ENCODE measurements at places on chromosomes 7 and 10. TPM values are rescaled to one million over a fixed set of nuclear protein-coding genes. Genes with fewer than 3 reads are reported as not detected.

DNA sequence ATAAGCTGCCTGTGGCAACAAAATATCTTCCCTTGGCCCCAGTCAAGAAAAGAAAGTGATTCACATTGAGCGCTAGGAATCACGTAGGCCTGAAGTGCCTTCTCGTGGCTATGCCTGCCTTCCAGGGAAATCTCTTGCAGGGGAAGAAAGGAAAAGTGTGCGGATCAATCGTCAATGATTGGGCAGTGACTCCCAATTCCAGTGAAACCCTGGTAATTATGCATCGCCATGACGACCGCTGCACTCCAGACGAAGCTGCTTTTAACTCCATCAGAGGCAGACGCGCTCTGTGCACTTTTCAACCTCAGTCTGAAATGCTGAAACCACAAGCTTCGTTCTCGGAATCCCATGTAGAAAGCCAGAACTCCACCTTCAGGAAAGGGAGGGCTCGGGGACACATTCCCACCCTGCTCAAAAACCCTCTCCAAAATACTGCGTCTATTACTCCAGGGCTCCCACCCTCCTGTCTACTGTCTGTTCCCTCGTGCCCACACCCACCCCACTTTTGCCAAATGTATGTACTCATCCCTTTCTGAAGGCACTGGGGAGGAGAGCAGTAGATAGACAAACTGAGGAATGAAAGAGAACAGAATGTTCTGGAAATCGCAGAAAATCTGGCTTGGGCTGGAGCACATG is 24.2 kb upstream of the PRKAG2 start:
- no peak overlapping the region for H3K4me3 ChIP-seq
- H3K36me3 ChIP-seq, result no peaks in the 10 kb centered on the region
- DNase-seq, result no peak
- H3K4me1 ChIP-seq, result peaks cover 10% of the 10 kb centered on the region

GRCh38 chr10:117926491-117926890 is 120.2 kb downstream of the RAB11FIP2 start:
- no peak overlapping the region for H3K4me3 ChIP-seq
- no peaks in the 10 kb centered on the region for H3K36me3 ChIP-seq
- no peaks in the 10 kb centered on the region for H3K27me3 ChIP-seq
- H3K4me1 ChIP-seq, result no peaks in the 10 kb centered on the region
- no peak for DNase-seq

GRCh38 chr7:38021892-38022291 is 101.5 kb downstream of the EPDR1 start:
- DNase-seq, result no peak
- no peak overlapping the region for H3K27ac ChIP-seq
- no peaks in the 10 kb centered on the region for H3K36me3 ChIP-seq
- no peaks in the 10 kb centered on the region for H3K4me1 ChIP-seq
- no peaks in the 10 kb centered on the region for H3K27me3 ChIP-seq

The DPP6 gene
- total RNA-seq, result 13.4 TPM

The NUTM2E gene
- total RNA-seq, result not detected

The TAS2R5 gene
- 2.1 TPM for total RNA-seq

DNA sequence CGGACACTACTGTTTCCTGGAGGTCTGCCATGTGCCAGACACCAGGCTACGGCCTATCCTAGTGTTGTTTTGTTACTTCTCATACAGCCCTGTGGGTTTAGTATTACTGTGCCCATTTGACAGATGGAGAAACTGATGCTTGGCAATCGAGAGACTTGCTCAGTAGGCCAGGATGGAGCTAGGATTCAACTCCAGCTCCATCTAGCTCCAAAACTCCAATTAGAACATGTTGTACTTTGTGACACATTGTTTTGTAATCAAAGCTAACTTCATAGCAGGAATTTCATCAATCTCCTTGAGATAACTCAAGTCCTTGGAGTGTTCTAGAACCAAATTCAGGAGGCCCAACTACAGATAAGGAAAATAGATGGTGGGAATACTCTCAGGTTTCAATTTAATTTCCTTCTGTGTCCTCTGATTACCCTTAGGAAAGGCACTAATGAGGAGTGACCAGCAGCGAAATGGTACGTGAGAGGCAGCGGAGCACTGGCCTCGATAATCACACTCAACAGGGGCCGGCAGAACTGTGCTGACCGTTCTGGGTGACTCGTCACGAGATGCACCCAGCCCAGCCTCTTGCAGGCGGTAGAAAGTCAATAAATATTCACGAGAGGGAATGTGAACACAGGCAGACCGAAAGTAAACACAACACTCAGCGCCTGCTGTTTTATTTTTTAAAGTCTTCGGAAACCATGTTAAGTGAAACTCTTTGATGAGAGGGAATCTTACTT is 269.6 kb upstream of the NEBL start:
- H3K4me3 ChIP-seq, result no peak overlapping the region
- H3K27me3 ChIP-seq, result peaks cover 5% of the 10 kb centered on the region
- H3K36me3 ChIP-seq, result no peaks in the 10 kb centered on the region
- H3K4me1 ChIP-seq, result no peaks in the 10 kb centered on the region
- DNase-seq, result no peak

The ANKRD7 gene
- total RNA-seq, result 1.2 TPM

The TRIM50 gene
- 0.42 TPM for total RNA-seq

DNA sequence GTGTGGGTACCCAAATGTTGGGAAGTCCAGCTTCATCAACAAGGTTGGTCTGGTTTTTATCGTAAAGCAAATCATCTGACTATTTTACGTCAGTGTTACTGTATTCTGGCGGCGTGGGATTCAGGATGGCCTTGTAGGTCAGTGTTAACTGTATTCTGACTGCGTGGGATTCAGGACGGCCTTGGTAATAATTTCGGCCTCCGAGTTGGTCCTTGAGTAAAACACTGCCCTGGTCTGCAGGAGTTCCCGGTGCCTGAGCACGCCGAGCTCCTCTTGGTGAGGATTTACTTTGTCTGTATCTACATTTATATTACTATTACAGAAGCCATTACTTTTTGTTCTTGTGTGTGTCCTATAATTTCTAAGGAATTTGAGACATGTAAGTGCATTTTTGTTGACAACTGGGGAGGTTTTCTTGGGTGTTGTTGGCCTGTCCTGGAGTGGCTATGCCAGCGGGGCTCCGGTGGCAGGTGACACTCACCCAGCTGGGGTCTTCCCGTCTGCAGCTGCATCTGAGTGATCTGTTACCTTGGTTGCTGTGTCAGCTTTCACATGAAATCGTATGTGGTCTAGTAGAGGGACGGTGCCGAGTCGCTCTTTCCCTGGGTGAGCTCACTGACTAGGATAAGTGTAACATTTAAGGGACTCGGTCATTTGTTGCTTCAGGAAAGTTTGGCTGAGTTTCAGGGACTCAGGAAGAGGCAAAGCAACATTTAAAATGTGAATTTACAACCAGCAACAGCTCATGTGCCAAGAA is 9.2 kb downstream of the GTPBP4 start:
- peaks cover 82% of the 10 kb centered on the region for H3K36me3 ChIP-seq
- H3K27me3 ChIP-seq, result peaks cover 5% of the 10 kb centered on the region
- no peaks in the 10 kb centered on the region for H3K4me1 ChIP-seq
- H3K27ac ChIP-seq, result no peak overlapping the region
- H3K4me3 ChIP-seq, result no peak overlapping the region

The FRAT1 gene
- total RNA-seq, result 6.1 TPM

- DNase-seq, result no peak
- H3K4me3 ChIP-seq, result no peak overlapping the region
- no peak overlapping the region for H3K27ac ChIP-seq
- no peaks in the 10 kb centered on the region for H3K4me1 ChIP-seq
- no peaks in the 10 kb centered on the region for H3K27me3 ChIP-seq
Measured at GRCh38 chr10:126372396-126372795, 15.9 kb downstream of the ADAM12 start.

- H3K4me3 ChIP-seq, result no peak overlapping the region
- DNase-seq, result no peak
- no peaks in the 10 kb centered on the region for H3K27me3 ChIP-seq
- H3K4me1 ChIP-seq, result peaks cover 24% of the 10 kb centered on the region
- H3K27ac ChIP-seq, result peak overlapping the region; percentile 13
Measured at GRCh38 chr7:157397036-157397720, 60.4 kb downstream of the DNAJB6 start.

DNA sequence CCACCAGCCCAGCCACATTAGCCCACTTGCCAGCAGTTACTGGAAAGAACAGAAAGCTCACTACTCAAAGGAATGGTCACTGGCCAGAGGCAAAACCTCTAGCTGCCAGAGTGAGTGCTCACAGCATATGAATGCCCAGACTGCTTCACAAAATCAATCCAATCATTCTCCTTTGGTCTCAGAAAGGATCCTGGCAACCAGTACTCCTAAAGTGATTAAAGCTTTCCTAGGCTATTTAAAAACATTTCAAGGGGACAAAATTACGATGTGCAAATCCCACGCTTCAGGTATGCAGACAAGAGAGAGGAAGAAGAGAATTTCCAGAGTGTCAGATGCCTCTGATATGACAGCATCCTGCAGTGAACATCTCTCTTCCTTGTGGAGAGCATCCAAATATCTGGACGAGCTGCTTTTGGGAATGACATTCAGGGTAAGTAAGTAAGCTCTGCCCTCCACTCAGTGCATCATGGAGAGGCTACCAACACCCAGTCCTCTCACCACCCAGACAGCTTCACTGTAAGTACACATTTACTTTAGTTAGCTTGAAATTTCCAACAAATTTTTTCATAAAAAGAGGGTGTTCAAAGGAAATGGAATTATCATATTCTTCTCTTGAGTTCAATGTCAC is 25.1 kb downstream of the ICA1 start:
- DNase-seq, result no peak
- peaks cover 6% of the 10 kb centered on the region for H3K36me3 ChIP-seq
- H3K27ac ChIP-seq, result no peak overlapping the region
- H3K4me1 ChIP-seq, result no peaks in the 10 kb centered on the region
- no peak overlapping the region for H3K4me3 ChIP-seq
- no peaks in the 10 kb centered on the region for H3K27me3 ChIP-seq

The ITGB8 gene
- total RNA-seq, result 20.3 TPM

- DNase-seq, result no peak
- peak overlapping the region; percentile 85 for H3K4me3 ChIP-seq
- no peaks in the 10 kb centered on the region for H3K36me3 ChIP-seq
- no peak overlapping the region for H3K27ac ChIP-seq
- peaks cover 39% of the 10 kb centered on the region for H3K4me1 ChIP-seq
Measured at GRCh38 chr10:28676326-28676967, 874 bp upstream of the BAMBI start.

The PIK3CG gene
- 3.8 TPM for total RNA-seq

DNA sequence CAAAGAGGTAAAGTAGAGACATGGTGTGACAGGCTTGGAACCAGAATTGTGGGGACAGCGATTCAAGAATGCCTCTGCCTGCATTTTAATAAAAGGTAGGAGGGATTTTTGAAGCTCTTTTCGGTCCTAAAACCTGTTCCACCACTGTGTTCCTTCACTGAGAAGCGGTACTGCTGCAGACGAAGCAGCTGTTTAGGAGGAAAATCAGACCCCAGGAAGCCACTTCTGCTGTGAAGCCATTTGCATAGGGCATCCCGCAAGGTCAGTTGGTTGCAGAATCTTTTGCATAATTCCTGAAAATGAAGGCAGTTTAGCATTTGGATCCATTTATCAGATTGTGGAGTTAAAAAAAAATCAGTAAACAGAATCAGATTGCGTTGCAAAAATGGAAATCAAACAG is 183.3 kb upstream of the PRKCQ start:
- no peak overlapping the region for H3K27ac ChIP-seq
- H3K4me1 ChIP-seq, result peaks cover 5% of the 10 kb centered on the region
- no peaks in the 10 kb centered on the region for H3K27me3 ChIP-seq
- no peak overlapping the region for H3K4me3 ChIP-seq
- H3K36me3 ChIP-seq, result no peaks in the 10 kb centered on the region

DNA sequence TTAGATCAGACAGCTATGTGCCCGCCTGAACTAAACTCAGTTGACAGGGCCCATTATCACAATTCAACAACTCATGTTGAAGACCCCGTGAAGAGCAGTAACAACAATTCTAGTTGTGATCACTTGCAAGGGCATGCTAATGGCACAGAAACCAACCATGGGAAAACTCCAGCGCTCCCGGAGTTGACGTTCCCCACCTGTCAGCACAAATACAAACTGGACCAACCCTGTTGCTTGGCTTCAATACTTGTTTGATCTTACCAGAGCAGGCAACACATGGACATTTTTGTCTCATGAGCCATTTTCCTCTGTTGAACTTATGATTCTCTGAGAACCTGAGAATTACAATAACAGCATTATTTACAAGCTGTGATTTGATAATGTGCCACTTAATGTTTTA is 119.0 kb upstream of the LANCL2 start:
- DNase-seq, result peak; percentile 50
- no peaks in the 10 kb centered on the region for H3K27me3 ChIP-seq
- H3K36me3 ChIP-seq, result no peaks in the 10 kb centered on the region
- H3K4me1 ChIP-seq, result no peaks in the 10 kb centered on the region

DNA sequence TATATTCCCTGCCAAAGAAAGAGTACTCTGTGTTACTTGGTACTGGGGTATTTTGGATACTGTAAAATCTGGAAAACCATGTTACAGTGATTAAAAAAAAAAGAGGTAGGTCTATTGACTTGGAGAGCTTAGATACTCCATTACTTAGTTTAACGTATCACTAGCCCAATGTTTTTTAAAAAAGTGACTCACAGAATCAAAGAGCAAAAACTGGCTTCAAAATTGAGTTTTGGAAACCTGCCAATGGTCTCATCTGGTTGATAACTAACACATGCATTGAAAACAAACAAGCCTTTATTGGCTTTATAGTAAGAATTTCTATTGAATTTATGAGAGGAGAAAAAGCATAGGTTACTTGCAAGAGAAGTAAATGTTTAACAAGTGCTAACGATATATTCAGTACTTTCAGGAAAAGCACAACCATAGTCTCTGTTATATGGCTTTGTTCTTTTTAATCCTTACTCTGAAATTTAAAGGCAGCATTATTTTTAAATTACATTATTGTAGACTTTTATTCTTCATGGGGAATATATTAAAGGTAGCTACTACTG is 563.3 kb upstream of the SORCS1 start:
- no peaks in the 10 kb centered on the region for H3K36me3 ChIP-seq
- no peak overlapping the region for H3K27ac ChIP-seq
- no peaks in the 10 kb centered on the region for H3K27me3 ChIP-seq
- H3K4me1 ChIP-seq, result no peaks in the 10 kb centered on the region

DNA sequence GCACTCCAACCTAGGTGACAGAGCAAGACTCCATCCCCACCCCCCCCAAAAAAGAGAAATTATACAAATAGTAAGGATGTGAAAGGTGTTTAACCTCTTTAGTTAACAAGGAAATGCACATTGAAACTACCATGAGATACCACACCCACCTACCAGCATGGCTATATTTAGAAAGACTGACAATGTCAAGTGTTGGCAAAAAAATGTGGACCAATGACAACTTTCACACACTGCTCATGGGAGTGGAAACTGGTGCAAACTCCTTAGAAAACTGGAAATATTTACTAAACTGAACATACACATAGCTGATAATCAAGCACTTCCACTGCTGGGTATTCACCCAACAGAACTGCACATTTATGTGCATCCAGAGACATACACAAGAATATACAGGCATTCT is 23.3 kb upstream of the NRF1 start:
- no peak overlapping the region for H3K27ac ChIP-seq
- H3K4me3 ChIP-seq, result no peak overlapping the region
- H3K4me1 ChIP-seq, result no peaks in the 10 kb centered on the region
- H3K36me3 ChIP-seq, result no peaks in the 10 kb centered on the region

DNA sequence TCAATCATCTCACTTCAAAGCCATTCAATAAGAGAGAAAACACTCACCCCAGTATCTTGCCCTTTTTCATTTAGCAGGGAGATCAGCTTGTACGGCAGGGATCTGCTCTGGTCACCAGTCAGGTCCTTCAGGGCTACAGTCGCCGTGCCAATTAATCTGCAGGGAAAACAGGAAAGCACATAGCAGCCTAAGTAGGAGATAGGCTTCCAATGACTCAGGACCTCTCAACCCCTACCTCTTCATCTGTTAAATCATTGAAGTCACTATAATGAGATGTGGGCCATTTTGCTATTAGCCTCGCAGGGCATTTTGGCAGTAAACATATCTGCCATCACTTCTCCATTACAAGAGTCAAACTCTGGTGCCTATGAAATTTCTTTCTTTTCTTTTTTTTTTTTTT is 50.8 kb downstream of the MYOF start:
- no peaks in the 10 kb centered on the region for H3K36me3 ChIP-seq
- H3K4me1 ChIP-seq, result peaks cover 79% of the 10 kb centered on the region
- H3K4me3 ChIP-seq, result no peak overlapping the region
- H3K27me3 ChIP-seq, result no peaks in the 10 kb centered on the region
- no peak for DNase-seq
